ENCODE measurements at places on chromosomes 11 and 22.
A peak's percentile ranks its signal among the peaks of the same experiment; 100 is the strongest.

DNA sequence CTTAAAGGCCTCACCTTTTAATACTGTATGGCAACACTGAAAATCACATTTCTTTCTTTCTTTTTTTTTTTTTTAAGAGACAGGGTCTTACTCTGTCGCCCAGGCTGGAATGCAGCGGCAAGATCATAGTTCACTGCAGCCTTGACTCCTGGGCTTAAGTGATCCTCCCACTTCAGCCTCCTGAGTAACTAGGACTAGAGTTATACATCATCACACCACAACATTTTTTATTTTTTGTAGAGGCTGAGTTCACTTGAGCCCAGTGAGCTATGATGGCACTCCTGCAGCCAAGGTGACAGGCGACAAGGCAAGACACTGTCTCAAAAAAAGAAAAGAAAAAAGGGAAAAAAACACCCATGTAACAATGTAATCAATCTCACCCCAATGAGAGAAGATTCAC is 10.0 kb downstream of the ARFGAP3 start:
- DNase-seq, result no peak

DNA sequence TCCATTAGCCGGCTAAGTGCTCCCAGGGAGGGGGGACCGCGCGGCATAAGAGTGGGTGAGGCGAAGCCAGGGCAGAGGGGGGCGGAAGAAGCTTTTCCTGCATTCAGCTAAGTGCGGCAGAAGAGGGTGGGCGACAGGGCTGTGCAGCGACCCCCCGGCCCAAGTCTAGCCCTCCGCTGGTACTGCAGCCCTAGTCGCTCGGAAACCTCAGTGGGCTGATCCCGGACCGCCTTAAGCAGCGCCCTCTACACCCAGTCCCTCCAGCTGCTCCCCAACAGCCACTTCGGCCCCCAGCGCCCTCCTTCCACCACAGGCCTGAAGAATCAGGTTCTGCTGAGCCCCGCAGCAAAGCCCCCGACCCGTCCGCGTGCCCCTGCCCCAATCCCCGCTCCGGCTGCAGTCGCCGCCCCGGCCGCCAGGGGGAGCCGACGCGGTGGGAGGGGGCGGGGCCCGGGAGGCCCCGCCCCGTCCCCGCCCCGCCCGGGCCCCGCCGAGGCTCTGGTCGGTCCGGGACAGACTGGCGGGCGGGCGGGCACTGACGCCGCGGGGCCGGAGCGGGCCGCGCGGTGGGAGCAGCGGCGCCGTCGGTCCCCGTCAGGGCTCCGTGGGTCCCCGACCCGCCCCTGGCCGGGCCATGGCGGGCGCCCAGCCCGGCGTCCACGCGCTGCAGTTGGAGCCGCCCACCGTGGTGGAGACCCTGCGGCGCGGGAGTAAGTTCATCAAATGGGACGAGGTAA is at the start of gene PLCB3:
Gene PLCB3, plus strand, starts transcription at position 515 of the 737 bp plus-strand sequence. Its CDS starts 120 bp downstream, at position 635.
- DNase-seq, result peak; percentile 65

DNA sequence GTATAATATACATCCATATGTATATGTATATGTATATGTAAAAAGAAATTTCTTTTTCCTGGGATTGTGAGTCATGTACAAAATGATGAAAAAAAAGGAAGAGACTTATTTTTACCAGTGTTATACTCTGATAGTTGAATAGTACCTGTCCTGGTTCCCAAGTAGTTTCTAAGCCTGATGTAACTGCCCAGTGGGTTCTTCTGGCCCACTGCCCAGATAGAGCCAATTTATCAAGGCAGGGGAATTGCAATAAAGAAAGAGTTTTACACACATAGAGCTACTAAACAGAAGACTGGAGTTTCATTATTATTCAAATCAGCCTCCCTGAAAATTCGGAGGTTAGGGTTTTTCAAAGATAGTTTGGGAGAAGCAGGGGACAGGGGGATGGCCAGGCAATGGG is 29.1 kb upstream of the NARS2 start:
- no peak for DNase-seq

- DNase-seq, result no peak
These were observed 321.7 kb upstream of the PLET1 start for GRCh38 chr11:112582366-112582765.

- DNase-seq, result no peak
These were observed 32.3 kb upstream of the JAM3 start for GRCh38 chr11:134036492-134037045.
